ENCODE measurements at places on chromosomes 3 and 15.

- no peak for DNase-seq
These were observed 162.2 kb downstream of the LPP start for GRCh38 chr3:188316021-188316722.

DNA sequence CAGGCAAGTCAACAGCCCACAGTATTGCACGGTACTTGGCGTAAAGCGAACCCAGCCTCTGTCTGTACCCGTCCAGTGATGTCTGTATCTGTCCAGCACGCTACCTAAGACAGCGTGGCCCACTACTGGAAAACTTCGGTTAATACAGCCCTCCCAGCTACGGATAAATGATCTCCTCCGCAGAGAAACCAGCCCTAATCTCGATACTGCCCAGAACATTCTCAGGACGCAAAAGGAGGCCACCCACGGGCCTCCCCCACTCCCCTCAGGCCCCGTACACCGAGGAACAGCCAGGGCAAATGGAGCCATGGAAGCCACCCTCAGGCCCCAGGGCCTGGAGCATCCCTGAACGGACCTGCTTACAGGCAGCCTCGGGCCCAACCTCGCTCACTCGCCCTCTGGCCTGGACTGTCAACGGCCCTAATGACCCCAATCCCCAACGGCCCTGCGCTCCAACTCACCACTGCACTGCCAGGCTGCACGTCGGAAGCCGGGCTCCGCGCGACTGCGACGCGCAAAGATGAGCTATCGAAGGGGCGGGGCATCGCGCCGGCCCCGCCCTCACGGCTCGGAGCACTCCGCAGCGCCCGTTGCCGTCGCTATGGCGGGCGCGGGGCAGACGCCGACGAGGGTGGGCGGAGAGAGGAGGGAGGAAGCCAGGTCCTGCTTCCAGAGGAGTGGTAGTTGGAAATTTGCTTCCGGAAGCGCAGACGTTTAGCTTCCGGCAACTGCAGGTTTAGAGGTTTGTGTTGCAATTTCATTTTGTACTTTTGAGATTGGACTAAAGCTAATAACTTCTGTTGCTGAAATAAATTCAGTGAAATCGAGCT is at the start of gene SKIC8:
SKIC8 (minus strand) TSS at position 509 of the 830 bp plus-strand sequence. CDS start 3,923 bp downstream, outside the sequence.
- DNase-seq: peak; percentile 95

DNA sequence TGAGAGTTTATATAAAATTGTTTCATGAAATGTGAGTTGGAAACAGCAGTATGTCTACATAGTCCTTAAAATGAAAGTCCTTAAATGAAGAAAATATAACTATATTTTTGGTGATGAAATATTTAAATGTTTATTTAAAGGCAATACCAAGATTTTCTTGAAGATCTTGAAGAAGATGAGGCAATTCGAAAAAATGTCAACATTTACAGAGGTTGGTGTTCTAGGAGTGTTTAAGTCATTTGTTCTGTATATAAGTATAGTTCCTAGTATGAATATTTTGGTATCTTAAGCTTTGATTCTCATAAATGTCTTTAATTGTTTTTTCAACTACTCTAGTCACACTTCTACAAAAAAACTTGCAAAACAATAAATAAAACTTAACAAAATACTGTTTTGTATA is 29.0 kb downstream of the NMD3 start:
- no peak for DNase-seq

- no peak for DNase-seq
These were observed 61.7 kb downstream of the CBLB start for GRCh38 chr3:105807146-105807545.

GRCh38 chr3:117105686-117106085 is 396.1 kb downstream of the TUSC7 start:
- DNase-seq: no peak

- DNase-seq: no peak
These were observed 40.0 kb upstream of the TEX9 start for GRCh38 chr15:56325186-56325585.

DNA sequence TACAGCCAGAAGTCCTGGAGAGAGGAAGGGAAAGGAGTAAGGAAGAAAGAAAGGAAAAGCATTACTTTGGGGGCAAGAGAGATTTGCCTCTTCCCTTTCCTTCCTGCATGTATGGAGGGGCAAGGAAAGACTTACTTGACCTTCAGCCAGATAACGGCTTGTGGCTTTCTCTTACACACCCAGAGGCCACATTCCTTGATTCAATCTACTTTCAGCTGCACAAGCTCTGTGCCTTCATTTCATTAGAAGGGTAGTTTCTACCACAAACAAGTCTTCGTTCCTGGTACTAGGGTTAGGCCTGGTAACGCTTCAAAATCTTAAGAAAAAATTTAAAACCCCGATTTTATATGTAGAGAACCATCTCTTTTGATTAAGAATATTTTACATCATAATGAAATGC is 835.9 kb downstream of the TUSC7 start:
- no peak for DNase-seq

DNA sequence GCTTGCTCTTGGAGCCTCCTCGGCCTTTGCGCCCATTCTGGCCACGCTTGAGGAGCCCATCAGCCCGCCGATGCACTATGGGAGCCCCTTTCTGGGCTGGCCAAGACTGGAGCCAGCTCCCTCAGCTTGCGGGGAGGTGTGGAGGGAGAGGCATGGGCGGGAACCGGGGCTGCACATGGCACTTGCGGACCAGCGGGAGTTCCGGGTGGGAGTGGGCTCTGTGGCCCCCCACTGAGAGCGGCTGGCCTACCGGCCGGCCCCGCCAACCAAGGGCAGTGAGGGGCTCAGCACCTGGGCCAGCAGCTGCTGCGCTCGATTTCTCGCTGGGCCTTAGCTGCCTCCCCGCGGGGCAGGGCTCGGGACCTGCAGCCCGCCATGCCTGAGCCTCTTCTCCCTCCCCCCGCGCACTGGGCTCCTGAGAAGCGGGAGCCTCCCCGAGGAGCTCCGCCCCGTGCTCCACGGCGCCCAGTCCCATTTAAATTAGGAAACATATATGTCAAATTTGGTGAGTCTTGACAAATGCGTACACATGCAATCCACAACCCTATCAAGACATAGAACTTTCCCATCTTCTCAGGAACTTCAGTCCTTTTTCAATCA is 97.6 kb upstream of the CNTN3 start:
- DNase-seq: no peak

DNA sequence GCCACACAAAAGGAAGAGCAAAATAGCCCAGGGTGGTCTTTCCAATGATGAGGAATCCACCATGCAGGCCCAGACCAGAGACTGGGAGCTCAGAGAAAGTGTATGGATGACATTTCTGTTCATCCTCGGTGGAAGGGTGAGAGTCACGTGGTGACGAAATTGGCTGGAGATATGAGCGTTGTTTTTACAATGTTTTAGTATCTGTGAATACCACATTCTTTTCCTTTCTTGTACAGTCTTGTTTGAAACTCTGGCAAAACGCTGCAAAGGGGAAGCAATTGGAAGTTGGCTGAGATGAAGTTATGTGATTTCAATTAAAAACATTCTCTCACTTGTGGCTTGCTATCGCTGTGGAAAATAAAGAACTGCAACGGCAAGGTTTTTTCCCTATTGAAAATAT is 137.5 kb downstream of the MAGI1 start:
- DNase-seq: no peak

DNA sequence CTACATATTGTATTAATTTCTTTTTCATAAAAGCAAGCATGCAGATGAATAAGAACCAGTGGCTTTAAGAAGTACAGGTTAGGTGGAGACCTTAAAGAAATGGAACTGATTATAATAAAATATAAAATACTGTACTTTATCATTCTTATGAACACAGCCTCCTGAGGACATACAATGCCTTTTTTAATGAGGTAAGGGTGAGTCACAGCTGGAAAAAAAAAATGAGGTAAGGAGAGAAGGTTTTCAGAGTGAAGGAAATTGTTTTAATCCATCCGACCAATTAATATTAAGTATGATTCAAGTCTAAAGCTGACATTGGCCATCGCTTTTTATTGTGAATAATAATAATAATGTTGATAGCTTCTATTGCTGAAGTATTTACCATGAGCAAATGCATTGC is 170.3 kb upstream of the SOX2 start:
- DNase-seq: no peak

DNA sequence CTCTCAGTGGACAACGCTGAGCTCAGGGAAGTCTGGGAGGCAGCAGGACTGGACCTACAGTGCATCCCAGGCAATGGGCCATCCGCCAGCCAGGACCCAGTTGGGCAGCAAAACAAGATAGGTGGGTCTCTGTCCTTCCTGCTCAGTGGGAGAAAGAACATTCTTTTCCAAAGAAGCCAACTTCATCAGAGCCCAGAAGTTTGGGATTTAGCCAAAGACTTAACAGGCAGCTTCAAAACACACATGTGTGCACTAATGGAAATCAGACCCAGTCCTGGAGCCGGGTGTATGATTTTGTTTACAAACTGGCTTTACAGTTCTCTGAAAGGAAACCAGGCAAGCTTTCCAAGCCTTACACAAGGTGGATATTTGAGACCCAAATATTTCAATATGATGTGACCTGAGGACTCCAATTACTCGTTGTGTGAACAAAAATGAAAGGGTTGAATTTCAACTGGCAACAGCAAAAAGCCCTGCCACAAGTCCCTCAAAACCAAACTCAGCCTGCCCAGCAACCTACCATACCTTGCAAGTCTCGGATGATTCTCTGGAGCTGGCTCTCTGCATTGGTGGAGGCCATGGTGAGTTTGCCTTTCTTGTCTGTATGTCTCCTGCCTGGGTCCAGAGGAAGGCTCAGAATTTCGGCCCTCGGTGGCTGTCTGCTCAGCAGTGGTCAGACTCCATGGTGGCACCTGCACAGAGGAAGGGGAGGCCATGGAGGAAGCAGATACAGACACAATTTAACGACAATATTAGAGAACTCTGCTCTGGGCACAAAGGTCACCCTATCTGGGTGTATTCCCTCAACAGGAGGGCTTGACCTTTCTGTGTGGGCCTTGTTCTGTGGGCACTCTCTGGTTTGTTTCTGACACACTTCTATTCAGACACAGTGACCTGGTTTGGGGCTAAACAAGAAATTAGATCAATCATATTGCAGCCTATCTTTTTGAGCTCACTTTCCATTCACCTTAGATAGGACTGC is 11.0 kb downstream of the FYCO1 start:
- DNase-seq: no peak

DNA sequence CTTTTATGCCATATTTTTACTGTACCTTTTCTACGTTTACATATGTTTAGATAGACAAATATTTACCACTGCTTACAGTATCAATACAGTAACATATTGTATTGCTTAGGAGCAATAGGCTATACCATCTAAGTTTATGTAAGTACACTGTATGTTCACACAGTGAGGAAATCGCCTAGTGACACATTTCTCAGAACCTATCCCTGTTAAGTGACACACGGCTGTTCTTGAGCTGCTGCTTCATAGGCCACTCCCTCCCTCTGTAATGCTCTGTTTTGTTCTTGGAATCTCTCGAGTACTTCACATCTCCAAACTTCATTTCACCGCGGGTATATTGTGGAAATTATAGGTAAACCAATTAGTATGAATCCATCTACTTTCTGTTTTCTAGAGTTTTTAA is 13.4 kb upstream of the SELENOT start:
- no peak for DNase-seq

- DNase-seq: no peak
These were observed 36.7 kb downstream of the CCDC33 start for GRCh38 chr15:74272812-74273211.

DNA sequence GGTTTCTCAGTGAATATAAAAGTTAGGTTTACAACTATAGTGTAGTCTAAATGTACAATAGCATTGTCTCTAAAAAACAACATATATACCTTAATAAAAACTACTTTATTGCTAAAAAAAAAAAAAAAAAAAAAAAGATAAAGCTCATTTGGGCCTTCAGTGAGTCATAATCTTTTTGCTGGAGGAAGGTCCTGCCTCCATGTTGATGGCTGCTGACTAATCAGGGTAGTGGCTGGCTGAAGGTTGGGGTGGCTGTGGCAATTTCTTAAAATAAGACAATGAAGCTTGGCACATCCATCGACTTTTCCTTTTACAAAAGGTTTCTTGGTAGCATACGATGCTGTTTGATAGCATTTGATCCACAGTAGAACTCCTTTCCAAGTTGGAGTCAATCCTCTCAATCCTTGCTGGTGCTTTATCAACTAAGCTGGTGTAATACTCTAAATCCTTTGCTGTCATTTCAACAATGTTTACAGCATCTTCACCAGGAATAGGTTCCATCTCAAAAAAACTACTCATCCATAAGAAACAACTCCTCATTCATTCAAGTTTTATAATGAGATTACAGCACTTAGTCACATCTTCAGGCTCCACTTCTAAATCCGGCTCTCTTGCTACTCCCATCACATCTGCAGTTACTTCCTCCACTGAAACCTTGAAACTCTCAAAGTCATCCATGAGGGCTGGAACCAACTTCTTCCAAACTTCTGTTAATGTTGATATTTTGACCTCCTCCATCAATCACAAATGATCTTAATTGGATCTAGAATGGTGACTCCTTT is 13.3 kb downstream of the ZNF280D start:
- peak; percentile 17 for DNase-seq

- DNase-seq: peak; percentile 71
These were observed 31.6 kb downstream of the CBLB start for GRCh38 chr3:105837143-105837740.

GRCh38 chr15:78727561-78727960 is 83.7 kb downstream of the ADAMTS7 start:
- DNase-seq: no peak

DNA sequence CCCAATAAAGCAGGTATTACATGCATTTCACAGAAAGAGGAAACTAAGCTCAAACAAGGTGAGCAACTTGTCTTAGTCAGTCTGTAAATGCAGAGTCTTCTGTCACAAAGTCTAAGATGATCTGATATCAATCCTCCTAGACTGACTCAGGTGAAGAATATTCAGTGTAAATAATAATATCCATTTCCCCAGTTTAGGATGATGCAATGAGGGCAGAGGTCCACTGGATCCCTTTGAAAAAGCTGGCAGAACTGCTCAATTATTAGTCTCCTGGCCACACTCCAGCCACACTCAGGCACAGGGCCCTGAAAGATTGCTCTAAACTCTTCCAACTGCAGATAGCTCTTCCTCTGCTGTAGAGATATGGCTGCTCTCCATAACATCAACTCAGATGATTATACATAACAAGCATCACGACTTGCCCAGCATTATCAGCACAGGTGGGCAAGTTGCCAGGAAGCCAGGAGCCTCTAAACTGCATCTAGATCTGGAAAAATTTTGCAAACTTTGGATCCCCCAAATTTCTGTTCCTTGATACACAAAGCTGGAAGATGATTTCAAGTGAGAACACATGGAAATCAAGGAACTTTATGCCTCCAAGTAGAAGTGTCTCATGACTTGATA is 129.8 kb upstream of the CPNE4 start:
- no peak for DNase-seq

DNA sequence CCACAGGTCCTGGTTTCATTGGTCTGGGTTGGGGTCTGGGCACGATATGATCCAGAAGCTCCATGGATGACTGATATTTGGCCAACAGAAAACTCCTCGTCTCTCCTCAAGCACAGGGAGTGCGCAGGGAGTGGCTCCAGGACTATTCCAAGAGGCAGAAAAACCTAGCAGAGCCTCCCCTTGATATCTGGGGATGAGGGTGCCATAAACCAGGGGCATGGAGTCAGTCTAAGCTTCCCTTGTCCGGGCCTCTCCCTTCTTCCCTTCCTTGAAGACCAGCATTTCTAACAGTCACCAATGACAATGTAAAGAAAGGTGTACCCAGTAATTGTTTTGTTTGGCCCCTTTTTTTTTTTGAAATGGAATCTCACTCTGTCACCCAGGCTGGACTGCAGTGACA is 99.4 kb upstream of the HACD2 start:
- DNase-seq: no peak

- no peak for DNase-seq
These were observed 13.3 kb downstream of the ADAMTS7 start for GRCh38 chr15:78797951-78798350.

GRCh38 chr15:95845862-95846515 is 484.5 kb upstream of the NR2F2 start:
- no peak for DNase-seq
